ENCODE measurements at places on chromosomes 1 and 21. TPM values are rescaled to one million over a fixed set of nuclear protein-coding genes. Genes with fewer than 3 reads are reported as not detected.

The RHD gene
- total RNA-seq, result not detected

DNA sequence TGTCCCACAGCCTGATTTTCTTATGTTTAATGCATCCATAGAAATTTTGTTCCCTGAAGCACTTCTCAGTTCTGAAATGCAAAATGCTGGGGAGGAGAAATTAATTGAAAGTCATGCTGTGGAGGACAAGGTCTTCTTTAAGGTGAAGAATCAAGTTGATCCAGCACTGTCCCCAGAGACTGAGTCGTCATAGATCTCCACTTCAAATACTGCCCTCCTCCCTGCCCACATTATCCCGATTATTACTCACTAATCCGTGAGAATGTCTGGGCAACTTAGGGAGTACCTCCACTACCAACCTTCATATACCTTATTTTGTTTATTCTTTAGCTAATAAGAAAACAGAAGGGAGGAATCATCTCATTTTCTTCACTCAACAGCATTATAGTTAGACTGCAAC, 70.0 kb upstream of the FMN2 start:
- DNase-seq, result no peak

- no peak for DNase-seq
These were observed 32.0 kb downstream of the LHX9 start for GRCh38 chr1:197948926-197949899.

The AADACL3 gene
- total RNA-seq, result not detected

- DNase-seq, result no peak
These were observed 19.8 kb downstream of the LHX4 start for GRCh38 chr1:180249725-180250498.

GRCh38 chr1:8685463-8685862, 132.0 kb downstream of the RERE start:
- no peak for DNase-seq

GRCh38 chr1:162924179-162924578, 63.2 kb upstream of the CCDC190 start:
- DNase-seq, result no peak

DNA sequence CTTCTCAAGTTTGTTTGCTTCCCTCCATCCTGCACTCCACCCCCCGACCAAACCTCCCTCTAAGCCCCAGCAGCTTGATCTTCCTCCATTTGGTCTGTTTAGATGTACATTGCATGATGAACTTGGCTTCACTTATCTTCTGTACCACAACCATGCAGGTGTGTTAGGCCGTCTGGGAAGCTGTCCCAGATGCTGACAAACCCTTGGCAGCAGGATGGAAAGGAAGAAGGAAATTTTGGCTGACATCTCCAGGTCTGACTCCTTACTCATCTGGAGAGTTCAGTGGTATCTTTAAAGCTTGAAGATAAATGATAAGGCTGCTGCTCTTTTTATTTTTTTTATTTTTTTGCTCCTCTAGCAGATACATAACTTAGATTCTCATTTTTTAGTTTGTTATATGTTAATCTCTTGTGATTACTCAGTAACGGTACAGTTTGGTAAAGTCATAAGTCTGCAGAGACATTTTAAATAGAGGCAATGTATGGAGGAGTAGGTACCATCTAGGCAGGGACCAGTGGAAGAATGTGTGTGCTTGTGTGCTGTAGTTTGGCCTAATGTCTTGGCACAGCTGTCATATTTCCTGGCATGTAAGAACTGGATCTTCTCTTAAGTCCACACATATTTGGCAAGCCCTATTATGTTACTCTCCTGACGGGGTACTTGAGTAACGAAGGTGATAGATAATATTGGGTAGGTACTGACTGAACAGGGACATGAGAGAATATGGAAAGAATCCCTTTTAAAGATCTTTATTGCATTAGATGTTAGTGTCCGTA, 79.7 kb downstream of the CACHD1 start:
- no peak for DNase-seq

The KCNE2 gene
- total RNA-seq, result not detected

DNA sequence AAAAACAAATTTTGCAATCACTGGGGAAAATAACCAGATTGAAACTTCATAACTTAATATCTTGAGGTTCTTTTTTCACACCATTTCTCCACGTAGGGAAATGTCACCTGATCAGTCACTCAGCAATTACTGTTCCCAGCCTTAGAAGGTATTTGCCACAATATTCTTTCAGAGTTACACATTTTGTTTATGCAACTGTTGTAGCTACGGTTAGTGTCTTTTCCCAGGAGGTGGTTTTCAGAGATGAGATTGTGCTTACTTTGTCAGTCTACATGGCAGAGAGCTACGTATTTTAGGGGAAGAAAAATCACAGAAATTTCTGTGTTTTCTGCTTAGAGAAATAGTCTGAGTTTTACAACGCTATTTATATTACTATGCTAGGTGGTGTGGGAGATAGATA, 792.8 kb upstream of the B3GALT2 start:
- no peak for DNase-seq

GRCh38 chr1:20896826-20897225, 109.7 kb upstream of the HP1BP3 start:
- DNase-seq, result no peak

DNA sequence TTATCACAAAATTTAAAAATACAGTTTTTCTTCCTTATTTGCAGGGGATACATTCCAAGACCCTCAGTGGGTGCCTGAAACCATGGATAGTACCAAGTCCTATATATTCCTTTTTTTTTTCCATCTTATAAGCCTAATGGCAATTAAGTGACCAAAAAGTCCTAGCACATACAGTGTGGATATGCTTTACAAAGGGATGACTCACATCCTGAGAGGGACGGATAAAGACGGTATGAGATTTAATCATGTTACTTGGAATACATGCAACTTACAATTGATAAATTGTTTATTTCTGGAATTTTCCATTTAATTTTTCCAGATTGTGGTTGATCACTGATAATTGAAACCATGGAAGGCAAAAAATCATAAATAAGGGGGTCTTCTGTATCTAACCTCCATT, 181.2 kb upstream of the BRINP3 start:
- DNase-seq, result no peak

The C8B gene
- not detected for total RNA-seq

The CELA2A gene
- total RNA-seq, result not detected

GRCh38 chr1:156608981-156609380, 7.7 kb upstream of the GPATCH4 start:
- DNase-seq, result peak; percentile 88

DNA sequence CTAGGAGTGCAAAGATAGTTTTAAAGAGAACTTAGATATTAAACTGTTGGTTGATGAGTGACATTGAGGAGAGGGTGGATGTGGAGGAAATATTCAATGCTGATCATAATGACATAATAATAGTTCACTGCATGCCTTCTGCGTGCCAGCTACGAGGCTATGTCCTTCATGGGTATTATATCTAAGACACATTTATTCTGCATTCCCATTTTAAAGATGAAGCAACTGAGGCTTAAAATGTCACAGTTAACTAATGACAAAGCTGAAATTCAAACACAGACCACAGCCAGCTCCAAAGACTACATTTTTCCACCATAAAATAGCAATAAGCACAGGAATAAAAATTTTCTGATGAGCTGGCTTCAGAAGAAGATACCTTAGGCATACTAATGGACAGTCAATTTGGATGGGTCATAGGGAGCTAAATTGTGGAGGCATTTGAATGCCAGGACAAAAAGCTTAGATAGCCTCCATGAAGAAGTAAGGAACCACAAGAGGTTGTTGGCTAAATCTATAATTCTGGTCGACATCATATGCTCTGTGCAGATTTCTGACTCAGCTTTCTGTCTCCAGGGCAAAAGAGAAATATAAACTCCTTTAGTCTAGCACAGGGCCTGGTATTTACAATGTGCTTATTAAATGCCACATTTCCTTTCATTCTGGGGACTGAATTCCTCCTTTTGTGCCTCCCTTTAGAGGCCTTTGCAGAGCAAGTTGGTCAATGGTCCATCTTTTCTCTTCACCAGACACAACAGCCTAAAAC, 71.2 kb upstream of the NRIP1 start:
- DNase-seq, result no peak

The PAPPA2 gene
- total RNA-seq, result 0.02 TPM

DNA sequence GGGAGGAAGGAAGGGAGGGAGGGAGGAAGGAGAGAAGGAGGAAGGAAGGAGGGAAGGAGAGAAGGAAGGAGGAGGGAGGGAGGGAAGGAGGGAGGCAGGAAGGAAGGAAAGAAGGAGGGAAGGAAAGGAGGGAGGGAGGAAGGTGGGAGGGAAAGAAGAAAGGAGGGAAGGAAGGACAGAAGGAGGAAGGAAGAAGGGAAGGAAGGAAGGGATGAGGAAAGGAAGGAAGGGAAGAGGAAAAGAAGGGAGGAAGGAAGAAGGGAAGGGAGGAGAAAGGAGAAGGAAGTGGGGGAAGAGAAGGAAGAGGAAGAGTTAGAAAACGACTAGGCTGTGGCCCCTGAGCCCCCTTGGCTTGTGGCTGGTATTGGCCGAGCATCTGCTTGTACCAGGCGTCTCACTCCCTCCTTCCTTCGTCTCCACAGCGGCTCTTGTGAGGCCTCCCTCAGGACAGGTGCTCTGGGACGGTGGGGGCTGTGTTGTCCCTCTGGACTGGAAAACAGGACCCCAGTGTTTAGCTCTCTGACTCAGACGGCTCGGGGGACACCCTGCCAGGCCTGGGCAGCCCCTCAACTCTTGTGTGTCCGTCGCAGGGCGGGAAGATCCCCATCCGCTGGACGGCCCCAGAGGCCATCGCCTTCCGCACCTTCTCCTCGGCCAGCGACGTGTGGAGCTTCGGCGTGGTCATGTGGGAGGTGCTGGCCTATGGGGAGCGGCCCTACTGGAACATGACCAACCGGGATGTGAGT, 36.2 kb upstream of the C1QA start:
- DNase-seq, result no peak

DNA sequence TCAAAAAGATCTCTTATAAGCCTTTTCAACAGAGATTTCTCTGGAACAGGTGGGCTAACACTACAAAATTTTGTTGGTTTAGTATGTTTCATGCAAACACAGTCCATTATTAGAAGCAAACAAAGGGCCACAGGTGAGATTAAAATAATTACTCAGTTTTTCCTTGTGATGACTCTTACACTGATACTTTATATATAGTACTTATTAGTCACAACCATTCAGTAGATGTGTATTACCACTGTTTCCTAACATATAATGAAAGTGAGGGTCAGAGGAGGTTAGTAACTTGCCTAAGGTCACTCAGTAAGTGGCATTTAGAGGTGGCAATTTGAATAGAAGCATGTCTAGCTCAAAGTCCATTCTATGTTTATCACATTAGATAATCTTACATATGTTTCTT, 44.2 kb downstream of the CYYR1 start:
- DNase-seq, result no peak

DNA sequence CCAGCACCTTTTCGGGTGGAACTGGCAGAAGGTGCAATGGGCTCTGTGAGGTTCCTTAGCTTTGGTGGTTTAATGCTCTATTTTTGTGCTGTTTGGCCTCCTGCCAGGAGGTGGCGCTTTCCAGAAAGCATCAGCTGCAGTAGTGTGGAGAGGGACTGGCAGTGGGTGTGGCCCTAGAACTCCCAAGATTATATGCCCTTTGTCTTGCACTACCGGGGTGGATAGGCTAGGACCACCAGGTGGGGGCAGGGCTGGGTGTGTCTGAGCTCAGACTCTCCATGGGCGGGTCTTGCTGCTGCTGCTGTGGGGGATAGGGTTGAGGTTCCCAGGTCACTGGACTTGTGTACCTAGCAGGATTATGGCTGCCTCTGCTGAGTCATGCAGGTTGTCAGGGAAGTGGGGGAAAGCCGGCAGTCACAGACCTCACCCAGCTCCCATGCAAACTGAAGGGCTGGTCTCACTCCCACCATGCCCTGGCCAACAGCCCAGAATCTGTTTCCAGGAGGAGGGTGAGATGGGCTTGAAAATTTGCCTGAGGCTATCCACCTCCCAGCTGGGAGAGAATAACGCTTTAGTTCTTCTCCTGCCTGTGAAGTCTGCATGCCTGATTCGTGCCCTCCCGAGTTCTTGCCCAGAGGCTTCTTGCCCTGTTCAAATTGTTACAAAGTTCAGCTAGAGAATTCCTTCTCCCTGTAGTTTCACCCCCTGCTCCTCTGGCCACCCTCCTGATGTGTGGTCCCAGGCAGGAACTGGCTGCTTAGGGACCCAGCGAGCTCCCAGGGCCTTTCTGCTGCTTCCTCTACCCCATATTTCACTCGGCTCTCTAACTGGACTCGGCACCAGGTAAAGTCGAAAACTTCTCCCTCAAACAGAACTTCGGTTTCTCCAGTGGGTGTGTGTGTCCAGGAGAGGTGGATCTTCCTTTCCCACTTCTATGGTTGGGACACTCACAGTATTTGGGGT, 76.5 kb upstream of the BTG3 start:
- DNase-seq, result peak; percentile 82

DNA sequence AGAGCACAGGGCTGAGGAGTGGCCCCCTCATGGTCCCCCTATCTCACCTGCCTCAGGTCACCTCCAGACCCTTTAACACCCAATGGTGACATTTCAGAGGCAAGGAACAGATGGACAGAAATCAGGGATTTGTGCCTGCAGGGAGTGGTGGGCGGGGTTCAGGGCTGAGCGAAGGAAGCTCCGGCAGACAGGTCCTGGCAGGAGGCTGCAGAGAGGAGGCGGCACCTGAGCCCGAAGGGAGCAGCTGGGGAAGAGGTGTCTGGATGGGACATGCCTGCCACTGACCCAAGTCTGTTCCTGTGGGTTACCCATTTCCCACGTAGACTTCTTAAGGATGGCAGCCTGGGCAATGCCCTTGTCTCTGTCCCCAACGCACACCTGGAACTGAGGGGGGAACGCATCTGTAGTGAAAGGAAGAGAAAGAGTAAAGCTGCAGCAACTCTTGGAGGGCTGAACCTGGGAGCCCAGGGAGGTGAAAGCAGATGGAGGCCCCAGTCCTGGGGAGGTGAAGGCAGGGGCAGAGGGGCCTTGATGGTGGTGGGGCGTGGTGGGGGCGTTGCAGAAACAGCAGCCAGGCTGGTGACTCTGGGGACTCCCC, 61.6 kb upstream of the ADARB1 start:
- no peak for DNase-seq

DNA sequence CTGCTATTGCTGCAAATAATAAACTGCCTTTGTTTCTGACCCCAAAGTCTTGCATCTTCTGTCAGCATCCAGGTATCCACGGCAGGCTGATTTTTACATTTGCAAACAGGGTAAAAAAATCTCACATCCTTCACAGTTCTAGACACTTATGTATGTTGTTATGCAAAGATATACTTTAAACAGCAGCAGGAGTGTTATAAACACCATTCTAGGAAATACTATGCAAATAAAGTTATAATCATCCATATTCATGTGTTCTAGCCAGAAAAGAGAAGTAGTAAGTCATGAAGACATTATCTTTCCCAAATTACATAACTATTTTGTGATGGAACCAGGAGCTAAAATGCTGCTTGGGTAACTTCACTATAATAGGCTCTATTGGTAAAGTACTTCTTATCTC, 534.2 kb downstream of the LTN1 start:
- no peak for DNase-seq

The ORC1 gene
- 44.2 TPM for total RNA-seq

- DNase-seq, result no peak
These were observed 133.8 kb downstream of the GLIS1 start for GRCh38 chr1:53605181-53605580.

The NPPA gene
- total RNA-seq, result not detected

DNA sequence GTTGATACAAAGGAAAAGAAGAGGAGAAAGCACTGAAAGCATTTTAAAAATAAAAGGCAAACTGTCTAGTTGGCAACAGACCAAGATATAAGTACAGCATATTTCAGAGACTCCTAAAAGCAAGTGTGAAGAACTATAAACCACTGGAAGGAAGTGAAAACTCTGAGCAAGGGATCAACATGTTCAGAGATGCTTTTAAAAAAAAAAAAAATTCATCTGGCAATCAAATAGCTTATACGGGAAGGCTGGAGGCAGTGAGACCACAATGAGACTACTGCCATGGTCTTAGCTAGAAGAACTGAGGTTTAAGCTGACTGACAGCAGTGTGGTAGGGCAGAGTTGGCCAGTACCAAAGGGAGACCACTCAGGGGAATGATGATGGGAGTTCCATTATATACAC, 124.3 kb downstream of the VAV3 start:
- no peak for DNase-seq
